ENCODE measurements at places on chromosomes 7 and 10.
A peak's percentile ranks its signal among the peaks of the same experiment; 100 is the strongest.

DNA sequence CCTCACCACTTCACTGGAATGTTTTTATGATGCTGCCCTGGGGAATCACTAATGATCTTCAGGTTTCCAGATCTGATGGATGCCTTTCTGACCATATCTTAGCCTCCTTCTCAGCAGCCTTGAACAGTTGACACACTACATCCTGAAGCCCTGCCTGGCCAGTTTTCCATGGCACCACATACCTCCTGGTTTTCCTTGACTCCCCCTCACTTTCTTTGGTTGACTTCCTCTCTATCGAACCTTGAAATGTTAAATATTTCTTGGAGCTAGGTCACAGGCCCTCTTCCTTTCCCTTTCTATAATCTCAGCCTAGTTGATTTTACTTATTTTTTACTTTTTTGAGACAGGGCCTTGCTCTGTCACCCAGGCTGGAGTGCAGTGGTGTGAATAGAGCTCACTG, 108.8 kb upstream of the CDK1 start:
- no peak for DNase-seq

GRCh38 chr10:124231168-124232155, 138.1 kb upstream of the CHST15 start:
- DNase-seq, result no peak

DNA sequence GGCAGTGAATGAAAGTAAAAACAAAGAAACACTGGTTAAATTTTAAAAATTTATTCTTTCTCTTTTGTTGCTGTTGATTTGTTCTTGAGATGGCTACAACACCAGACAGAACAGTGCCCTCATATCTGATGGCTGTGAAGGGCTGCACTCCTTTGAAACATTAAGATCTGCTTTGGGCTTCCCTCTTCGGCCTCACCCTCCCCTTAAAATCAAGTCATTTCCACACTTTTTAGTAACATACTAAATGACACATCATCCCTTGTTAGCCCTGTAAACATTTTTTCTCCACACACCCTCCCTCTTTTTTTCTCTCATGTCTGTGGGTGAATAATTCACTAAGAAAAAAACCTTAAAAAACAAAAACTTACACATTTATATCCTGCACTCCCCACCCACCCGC, 16.4 kb downstream of the IRF5 start:
- DNase-seq, result no peak

DNA sequence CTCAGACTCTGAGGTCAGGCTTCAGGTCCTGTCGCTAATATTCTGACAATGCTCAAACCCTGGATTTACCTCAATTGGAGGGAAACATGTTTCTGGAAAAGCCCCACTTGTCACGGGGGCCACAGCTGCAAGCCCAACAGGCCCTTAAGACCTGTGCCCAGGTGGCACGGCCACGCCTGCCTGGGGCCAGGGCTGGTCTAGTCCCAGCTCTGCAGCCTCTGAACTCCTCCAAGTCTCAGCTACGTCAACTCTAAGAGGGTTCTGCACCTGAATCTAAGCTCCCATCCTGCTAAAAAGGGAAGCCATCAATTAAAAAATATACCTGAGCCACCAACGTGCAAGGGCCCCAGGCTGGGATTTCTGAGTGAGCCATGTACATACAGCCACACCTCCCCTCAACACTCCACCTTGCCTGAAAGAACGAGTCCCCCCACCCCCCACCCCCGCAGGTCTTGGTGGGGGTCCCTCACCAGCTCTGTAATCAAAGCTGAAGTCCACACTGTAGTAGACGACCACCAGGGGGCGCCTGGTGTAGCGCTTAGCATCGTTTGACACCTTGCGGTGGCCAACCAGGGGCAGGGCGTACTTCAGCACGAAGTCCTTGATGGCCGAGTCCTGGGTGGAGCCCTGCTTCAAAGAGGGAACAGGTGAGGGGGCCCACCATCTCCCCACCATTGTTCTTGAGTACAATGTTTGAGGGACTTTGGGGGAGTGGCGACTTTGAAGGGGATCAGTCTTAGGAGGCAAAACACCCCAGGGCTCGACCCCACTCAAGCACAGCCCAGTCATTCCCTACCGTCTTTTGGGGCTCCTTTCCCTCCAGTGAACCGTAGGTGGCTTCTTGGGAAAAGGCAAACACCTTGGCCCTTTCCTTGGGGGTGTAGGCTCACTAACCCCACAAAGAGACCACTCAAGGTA, 22.6 kb downstream of the PDIA4 start:
- DNase-seq, result peak; percentile 65
